ENCODE measurements at places on chromosomes 3 and 15.

DNA sequence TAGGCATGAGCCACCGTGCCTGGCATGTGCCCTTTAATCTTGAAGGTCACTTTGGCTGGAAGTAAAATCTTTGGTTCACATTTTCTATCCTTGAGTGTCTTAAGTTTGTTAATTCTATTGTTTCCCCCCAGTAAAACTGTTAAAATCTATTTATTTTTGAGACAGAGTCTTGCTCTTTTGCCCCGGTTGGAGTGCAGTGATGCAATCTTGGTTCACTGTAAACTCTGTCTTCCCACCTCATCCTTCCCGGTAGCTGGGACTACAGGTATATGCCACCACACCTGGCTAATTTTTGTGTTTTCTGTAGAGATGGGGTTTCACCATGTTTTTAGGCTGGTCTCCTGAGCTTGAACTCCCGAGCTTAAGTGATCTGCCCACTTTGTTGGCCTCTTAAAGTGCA, 7.7 kb downstream of the PPP4R2 start:
- no peak for DNase-seq

DNA sequence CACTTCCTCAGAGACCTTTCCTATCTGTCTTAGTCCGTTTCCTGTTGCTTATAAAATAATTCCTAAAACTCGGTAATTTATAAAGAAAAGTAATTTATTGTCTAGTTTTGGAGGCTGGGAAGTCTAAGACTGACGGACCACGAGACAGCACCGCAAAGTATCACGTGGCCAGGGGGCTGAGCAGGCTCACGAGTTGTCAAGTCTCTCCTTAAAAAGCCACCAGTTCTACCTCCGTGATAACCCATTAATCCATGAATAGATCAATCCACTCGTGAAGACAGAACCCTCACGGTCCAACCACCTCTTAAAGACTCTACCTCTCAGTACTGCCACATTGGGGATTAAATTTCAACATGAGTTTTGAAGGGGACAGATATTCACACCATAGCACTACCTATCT, 821 bp downstream of the LINS1 start:
- DNase-seq = no peak

- no peak for DNase-seq
Measured at GRCh38 chr15:78073046-78073787, 4.3 kb downstream of the TBC1D2B start.

- no peak for DNase-seq
Measured at GRCh38 chr3:30471796-30472489, 134.5 kb upstream of the TGFBR2 start.

DNA sequence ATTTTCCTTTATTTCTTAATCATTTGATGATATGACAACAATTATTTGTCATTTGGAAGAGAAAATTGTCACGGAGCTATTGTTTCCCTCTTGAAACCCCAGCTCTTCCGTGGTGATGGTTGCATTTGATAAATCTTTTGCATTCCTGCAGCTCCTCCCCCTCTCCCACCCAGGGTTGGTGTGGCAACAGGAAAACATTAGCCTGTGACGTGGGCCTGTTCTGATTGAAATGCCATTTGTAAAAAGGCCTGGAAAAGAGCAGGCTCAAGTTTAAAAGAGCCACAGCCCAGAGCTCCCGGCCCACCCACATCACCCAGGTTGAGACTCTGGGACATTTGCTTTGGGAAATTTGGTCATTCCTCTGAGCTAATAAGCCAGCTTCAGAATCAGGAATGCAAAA, 282.5 kb downstream of the RPLP1 start:
- DNase-seq = no peak
